ENCODE measurements at places on chromosomes 16 and 17.

DNA sequence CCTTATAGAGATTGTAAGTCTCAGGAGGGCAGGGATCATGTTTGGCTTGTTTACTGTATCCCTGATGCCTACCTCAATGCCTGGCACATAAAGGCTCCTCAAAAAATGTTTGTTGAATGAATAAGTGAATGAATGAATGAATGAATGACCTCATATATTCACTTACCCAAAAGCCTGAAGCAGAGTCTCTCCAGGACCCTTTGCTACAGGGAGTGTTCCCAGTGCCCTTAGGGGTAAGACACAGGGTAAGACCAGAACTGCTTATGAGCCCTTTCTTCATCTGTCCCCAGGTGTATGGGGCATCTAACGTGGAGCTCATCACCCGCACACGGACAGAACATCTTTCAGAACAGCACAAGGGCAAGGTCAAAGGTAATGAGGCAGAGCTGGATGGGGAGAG, 12.3 kb downstream of the CORO6 start:
- DNase-seq: no peak

DNA sequence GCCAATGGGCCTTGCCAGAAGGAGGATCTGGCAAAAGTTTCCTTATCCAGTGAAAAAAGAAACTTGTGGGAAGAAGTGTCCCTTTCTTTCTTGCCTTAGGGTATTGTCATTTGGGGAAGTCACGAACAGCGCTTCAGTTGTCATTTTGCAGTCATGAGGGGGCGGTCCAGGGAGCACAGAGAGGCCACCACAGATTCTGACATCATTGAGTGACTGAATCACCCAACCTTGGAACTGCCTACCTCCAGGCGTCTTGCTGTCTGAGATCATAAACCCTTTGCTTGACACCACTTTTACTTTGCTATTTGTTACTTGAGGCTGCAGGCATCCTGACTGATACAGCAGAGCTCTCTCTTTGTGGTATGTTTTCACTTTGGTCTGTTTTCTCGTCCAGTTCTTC, 3.1 kb upstream of the WSCD1 start:
- DNase-seq: no peak

- no peak for DNase-seq
These were observed 4.3 kb downstream of the GID4 start for GRCh38 chr17:18043491-18043890.

DNA sequence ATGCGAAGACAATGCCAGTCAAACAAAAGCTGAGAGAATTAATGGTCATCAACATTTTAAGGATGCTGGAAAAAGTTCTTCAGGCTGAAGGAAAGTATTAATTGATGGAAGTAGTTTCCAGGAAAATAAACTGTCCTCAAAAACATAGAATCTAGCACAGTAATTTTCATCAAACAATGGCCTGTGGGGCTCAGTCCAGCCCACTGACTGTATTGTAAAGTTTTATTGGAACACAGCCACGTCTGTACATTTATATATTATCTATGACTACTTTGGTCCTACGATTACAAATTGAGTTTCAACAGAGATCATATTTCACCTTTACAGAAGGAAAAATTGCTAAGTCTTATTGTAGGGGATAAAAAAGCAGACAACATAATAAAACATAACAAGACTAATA, 484.5 kb downstream of the KCNJ2 start:
- DNase-seq: no peak

DNA sequence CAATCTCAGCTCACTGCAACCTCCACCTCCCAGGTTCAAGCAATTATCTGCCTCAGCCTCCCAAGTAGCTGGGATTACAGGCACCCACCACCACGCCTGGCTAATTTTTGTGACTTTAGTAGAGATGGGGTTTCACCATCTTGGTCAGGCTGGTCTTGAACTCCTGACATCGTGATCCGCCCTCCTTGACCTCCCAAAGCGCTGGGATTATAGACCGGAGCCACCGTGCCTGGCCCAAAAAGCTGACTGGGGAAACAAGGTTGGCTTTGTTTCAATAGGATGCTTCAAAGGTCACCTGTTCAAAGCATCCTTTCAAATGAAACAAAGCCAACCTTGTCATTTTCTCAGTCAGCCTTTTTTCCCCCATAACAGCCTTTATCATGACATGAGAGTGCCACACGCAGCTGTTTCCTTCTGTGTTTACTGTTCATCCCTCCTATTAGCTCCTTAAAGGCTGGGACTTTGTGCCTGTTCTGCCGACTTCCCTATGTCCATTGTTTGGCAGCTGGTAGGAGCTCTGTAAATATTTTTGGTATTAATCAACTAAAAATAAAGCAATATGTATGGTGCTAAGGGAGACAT, 51.1 kb downstream of the ADAMTS18 start:
- no peak for DNase-seq

GRCh38 chr16:7303052-7303610, 29.5 kb upstream of the RBFOX1 start:
- DNase-seq: no peak

- no peak for DNase-seq
These were observed 22.7 kb downstream of the LCMT1 start for GRCh38 chr16:25134166-25134700.

- DNase-seq: no peak
These were observed 47.6 kb upstream of the RBBP6 start for GRCh38 chr16:24491731-24492130.

DNA sequence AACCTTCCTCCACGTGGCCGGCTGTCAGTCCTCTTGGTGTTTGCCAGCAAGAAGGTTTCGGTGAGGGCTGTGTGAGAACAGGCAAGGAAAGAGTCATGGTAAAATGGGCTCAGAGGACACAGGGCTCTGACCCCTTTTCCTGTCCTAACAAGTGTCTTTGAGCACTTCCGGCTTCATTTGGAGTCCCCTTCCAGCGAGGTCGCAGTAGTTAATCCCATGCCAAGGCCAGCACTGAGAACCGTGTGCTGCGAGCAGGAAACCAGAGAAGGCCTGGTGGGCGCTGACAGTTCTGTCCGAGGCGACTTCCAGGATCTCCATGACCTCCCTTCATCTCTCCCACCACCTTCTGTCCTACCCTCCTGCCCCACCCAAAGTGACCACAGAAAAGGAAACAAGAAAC, 168.1 kb downstream of the ZFHX3 start:
- DNase-seq: no peak

DNA sequence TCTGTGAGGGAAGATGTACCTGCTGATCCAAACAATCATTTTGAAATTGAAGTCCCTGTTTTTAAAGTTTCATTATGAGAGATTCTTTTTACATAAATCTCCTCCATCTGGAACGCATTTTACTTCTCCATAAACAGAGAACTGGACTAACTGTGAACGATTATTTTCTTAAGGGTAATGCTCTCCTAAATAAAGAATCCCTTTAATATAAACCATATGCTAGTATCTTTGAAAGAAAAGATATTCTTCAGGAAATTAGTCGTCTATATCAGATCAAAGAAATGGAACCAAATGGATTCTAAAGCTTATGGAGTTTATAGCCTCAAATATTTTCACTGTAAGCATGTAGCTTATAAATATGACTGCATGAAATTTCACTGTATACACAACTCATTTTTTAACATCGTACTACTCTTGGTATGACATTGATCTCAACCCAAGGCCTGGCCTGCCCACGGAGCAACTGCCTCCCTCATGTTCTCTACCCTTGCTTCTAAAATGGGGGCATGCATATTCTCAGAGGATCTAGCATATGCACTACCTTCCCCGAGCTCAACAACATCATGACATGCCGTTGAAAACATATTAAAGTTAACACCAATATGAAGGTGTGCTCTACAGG, 66.4 kb downstream of the MYH10 start:
- DNase-seq: no peak

GRCh38 chr17:50057521-50057991, 1.6 kb downstream of the ITGA3 start:
- no peak for DNase-seq

DNA sequence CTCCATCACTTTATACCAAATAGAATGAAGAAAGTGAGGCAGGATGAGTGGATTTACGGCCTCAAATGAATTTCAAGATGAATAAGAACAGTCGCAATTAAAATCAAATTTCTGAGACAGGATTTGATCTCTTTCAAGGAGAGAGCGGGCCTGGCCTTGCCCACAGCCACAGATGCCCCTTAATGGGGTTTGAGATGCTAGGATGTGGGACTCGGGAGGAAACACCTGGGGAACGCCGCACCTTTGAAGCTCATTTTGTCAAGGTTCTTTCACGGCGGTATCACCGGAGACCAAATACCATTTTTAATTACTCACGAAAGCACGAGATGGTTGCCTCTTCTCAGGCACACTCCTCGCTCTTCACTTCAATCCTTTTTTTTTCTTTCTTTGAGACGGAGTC, 178.1 kb upstream of the SDK2 start:
- DNase-seq: no peak

DNA sequence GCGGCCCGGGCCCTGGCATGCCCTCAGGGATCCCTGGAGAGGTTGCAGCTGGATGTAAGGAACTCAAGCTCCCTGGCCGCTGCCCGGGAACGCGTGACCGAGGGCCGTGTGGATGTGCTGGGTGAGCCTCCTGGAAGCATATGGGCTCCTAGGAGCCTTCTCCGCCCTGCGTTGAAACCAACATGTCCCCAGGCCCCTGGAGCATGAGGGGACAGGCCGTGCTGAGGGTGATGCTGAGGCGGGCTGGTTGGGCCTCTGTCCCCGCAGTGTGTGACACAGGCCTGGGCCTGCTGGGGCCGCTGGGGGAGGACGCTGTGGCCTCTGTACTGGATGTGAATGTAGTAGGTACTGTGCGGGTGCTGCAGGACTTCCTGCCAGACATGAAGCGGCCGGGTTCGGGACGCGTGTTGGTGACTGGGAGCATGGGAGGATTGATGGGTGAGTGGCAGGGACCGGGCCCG, 5.7 kb upstream of the HSD17B1 start:
- no peak for DNase-seq

DNA sequence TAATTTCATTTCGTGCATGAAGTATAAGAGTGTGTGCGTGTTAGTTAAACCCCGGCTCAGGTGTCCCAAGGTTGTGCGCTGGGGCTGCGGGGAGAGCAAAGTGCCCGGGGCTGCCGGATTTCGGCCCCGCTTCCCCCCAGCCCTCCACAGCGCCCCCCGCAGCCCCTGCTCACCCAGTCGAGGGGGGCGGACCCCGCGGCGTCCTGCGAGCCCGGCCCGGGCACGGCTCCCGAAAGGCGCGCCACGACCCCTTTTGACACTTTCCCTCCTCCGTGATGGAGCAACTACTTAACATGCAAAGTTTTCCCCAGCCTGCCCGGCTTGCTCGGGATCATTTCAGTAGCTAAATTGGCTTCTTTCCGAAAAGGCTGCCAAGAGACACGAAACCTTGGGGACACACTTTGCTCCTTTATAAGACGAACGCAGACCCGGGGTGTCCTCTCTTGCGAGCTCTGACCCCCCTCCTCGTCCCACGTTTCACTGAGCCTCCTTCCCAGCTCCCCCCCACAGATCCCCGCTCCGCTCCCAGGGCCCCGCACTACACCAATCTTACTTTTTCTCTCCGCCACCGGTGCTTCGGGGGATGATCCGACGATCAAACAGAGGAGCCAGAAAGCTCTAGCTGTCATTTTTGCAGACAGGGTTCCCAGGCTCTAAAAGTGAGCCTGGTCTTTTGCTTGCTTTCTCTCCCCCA, 552 bp downstream of the C17orf58 start:
- DNase-seq: no peak

DNA sequence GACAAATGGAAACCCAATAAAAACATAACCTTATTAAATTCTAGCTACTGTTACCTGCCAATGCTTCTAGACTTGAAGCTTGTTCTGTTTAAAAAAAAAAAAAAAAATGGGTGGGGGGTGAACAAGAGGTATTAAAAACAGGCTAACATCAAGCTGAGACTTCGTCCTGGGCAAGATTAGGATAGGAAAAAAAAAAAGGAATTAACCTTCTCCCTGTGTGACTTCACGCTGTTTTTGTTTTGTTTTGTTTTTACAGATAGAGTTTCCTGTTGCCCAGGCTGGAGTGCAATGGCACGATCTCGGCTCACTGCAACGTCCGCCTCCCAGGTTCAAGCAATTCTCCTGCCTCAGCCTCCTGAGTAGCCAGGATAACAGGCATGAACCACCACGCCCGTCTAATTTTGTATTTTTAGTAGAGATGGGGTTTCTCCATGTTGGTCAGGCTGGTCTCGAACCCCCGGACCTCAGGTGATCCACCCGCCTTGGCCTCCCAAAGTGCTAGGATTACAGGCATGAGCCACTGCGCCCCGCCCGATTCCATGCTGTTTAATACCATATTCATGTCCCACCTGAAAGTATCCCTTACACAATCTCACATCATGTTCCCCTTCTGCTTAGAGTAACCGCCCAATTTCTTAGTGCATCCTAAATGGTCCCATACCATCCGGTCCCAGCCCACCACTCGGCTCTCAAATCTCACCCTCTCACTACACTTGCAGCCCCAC, 2.2 kb downstream of the USP31 start:
- DNase-seq: no peak

DNA sequence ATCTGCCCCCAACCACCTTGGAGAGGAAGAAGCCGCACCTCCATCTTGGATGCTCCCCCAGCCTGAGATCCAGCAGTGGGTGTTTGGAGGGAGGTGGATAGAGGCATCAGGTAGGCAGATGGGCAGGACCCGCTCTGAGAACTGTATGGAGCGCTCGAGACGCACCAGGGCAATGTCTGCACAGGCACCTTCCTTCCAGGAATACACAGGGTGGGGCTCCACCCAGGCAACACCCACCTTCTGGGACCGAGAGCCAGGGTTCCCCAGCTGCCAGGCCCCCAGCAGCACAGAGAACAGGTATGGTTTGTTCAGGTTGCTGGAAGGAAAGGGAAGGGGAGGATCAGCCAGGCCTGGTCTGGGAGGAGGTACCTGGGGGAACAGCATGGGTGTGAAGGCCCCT, 2.4 kb downstream of the PRSS22 start:
- no peak for DNase-seq

DNA sequence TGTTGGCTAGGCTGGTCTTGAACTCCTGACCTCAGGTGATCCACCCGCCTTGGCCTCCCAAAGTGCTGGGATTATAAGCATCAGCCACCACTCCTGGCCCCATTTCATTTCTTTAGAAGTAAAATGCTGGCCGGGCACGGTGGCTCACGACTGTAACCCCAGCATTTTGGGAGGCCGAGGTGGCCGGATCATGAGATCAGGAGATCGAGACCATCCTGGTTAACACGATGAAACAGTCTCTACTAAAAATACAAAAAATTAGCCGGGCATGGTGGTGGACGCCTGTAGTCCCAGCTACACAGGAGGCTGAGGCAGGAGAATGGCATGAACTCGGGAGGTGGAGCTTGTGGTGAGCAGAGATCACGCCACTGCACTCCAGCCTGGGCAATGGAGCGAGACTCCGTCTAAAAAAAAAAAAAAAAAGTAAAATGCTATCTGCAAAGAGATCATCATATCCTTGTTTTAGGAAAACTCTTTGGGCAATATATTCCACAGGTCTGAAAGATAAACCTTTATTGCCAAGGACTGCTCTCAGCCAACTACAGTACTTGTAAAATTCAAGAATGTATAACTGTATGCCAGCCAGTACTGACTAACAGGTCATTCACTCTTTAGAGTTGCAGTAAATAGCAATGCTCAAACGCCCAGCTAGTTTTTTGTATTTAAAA, 3.8 kb downstream of the GJC1 start:
- no peak for DNase-seq

- DNase-seq: no peak
These were observed 893 bp downstream of the GINS2 start for GRCh38 chr16:85687651-85688471.

- DNase-seq: no peak
These were observed 638.0 kb downstream of the MAF start for GRCh38 chr16:78962457-78962929.
